ENCODE measurements at places on chromosomes 7 and 10.

GRCh38 chr10:102402512-102402896, 7.0 kb downstream of the NFKB2 start:
- no peak for DNase-seq

- DNase-seq, result peak; percentile 53
These were observed 6.3 kb downstream of the NAT16 start for GRCh38 chr7:101173752-101174244.

DNA sequence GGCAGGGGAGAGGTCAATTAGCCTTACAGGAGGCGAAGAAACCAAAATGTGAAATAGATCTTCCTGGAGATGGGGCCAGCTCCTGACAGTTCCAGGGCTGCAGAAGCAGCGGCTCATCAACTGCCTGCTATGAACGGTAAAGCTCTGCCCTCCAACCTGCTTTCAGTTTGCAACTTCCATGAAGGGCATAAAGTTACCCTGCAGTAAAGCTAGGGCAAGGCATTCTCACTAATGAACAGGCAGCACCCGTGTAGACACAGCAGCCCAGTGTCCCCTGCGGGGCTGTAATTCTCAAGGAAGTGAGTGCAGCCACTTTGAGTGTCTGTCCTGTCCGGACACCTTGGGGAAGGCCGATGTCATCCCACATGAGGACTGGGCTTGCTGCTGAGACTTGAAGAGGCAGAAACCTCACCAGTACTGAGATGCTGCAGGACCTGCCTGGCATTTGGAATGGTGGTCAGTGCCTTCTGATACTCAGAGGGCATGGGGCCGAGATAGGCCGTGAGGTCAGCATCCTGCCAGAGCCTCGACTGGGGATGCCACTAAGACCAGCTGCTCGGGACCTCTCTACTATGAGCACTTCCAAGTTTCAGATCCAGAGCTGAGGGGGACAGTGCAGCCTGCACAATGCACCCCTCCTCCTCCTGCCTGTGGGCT, 26.1 kb upstream of the C10orf53 start:
- DNase-seq, result no peak

DNA sequence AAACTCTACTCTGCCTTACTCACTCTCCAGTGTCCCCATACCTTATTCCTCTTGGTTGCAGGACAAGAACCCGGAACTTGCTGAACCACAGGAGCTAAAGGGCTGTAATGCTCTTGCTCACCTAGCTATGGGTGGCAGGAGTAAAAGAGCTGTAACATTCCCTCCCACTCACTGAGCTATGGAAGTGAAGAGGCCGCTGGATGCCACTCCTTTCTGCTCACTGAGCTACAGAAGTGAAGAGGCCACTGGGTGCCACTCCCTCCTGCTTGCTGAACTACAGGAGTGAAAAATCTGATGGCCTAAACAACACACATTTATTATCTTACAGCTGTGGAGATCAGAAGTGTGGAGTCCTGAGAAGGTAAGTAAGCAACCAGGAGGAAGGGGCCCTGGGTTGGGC, 17.5 kb downstream of the MRPS24 start:
- no peak for DNase-seq

GRCh38 chr10:13349463-13350274, 1.6 kb upstream of the SEPHS1 start:
- DNase-seq, result no peak

- DNase-seq, result no peak
These were observed 68.8 kb downstream of the NRP1 start for GRCh38 chr10:33265621-33266020.

DNA sequence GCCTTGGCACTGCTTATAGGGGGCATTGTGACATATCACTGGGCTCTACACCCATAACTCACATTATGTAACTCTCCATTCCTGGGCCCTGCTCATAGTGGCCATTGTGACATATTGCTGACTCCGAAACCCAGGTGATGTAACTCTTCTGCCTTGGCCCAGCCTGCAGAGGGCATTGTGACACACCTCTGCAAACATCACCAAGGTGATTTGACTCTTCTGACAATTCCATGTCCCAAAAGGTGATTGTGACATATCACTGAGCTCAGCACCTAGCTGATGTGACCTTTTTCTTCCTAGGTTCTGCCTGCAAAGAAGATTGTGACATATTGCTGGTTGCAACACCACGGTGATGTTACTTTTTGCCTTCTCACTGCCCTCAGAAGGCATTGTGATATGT, 36.5 kb upstream of the ZNF680 start:
- DNase-seq, result no peak

DNA sequence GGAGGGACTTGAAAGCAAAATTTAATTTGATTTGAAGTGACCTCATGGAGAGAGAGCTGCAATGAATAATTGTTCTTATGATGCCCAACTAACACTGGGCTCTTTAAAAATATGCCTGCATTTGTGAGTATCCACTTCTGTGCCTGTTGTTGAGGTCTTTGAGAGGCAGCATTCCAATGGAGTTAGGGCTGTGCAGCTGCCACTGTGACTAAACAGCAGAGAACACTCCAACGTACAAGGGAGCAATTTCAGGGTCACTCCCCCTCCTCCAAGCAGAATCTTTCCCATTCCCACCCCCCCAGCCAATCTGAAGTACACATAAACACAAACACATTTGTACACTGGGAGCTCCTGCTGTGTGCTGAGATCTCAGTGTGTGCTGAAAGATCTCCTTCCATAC, 28.0 kb upstream of the GSAP start:
- no peak for DNase-seq

GRCh38 chr7:121336579-121336978, 7.8 kb downstream of the WNT16 start:
- DNase-seq, result no peak

- DNase-seq, result no peak
These were observed 345.3 kb downstream of the CXCL12 start for GRCh38 chr10:44039599-44039998.

DNA sequence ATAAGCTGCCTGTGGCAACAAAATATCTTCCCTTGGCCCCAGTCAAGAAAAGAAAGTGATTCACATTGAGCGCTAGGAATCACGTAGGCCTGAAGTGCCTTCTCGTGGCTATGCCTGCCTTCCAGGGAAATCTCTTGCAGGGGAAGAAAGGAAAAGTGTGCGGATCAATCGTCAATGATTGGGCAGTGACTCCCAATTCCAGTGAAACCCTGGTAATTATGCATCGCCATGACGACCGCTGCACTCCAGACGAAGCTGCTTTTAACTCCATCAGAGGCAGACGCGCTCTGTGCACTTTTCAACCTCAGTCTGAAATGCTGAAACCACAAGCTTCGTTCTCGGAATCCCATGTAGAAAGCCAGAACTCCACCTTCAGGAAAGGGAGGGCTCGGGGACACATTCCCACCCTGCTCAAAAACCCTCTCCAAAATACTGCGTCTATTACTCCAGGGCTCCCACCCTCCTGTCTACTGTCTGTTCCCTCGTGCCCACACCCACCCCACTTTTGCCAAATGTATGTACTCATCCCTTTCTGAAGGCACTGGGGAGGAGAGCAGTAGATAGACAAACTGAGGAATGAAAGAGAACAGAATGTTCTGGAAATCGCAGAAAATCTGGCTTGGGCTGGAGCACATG, 24.2 kb upstream of the PRKAG2 start:
- no peak for DNase-seq

GRCh38 chr7:10908600-10908999, 65.1 kb upstream of the PHF14 start:
- no peak for DNase-seq

DNA sequence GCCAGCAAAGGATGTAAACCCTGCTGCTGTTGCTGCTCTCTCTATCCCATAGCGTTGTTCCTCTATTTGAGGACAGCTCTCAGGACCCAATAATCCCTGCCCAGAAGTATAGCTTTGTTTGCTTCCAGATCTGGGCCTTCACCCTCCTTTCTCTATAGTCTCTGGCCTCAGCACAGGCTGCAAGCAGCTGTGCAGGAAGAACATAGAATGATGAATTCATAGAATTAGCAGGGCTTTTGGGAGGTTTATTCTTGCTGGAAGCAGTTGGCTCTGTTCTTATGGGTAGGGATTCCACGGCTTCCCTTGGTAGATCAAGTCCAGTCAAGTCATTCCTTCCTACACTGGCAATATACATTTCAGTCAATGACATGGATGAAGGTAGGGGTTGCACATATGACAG, 354.7 kb downstream of the HPSE2 start:
- no peak for DNase-seq

DNA sequence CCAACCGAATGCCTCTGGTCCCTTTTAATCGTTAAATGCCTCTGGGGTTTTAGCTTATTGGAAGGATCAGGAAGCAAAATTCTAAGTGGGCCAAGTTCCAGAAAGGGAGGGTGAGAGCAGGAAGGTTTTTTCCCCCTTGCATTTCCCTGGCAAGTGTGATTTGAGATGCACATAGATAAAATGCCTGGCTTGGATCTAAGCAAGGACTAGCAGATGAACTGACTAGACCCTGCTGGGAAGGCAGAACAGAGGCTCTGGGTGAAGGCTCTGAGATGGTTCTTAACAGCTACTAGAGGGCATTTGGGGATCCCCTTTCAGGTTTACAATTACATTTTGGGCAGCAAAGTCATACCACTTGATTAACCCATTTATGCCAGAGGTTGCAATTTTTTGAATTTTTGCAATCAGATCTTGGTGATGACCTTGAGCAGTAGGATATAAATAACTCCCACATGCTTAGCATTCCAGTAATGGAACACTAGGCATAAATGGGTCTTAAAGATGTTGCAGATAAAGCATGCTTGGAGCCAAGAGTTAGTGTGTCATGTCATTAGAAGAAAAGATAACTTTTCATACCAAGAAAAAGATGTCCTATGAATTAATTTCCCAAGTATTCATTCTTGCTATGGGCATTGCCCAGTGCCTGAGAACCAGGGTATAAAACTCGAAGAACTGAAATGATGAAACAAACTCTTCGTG, 205.9 kb downstream of the SEC23IP start:
- no peak for DNase-seq

GRCh38 chr10:122550427-122550826, 10.1 kb upstream of the DMBT1 start:
- no peak for DNase-seq

- DNase-seq, result no peak
These were observed 16.8 kb downstream of the CPEB3 start for GRCh38 chr10:92274071-92274470.

DNA sequence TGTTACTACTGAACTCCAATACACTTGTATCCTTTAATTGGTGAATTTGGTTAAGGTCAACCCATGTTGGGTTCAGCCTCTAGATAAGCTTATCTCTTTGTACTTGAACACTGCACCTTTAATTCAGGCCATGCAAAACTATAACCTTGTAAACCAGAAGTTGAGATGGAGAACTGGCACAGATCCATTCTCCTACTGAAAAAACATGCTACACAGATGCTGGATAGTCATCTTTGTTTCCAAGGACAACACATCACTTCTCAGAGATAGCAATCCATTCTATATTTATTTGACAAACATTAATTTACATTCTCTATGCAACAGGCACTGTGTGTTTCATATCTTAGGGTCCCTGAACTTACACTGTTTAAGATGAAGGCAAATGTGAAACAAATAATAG, 2.9 kb upstream of the CDK14 start:
- DNase-seq, result no peak

GRCh38 chr10:63415640-63416244, 50.0 kb downstream of the JMJD1C start:
- no peak for DNase-seq

- DNase-seq, result no peak
These were observed 114.7 kb downstream of the EXOC4 start for GRCh38 chr7:133367561-133367960.

- DNase-seq, result no peak
These were observed 112.6 kb downstream of the AOAH start for GRCh38 chr7:36611703-36612102.

DNA sequence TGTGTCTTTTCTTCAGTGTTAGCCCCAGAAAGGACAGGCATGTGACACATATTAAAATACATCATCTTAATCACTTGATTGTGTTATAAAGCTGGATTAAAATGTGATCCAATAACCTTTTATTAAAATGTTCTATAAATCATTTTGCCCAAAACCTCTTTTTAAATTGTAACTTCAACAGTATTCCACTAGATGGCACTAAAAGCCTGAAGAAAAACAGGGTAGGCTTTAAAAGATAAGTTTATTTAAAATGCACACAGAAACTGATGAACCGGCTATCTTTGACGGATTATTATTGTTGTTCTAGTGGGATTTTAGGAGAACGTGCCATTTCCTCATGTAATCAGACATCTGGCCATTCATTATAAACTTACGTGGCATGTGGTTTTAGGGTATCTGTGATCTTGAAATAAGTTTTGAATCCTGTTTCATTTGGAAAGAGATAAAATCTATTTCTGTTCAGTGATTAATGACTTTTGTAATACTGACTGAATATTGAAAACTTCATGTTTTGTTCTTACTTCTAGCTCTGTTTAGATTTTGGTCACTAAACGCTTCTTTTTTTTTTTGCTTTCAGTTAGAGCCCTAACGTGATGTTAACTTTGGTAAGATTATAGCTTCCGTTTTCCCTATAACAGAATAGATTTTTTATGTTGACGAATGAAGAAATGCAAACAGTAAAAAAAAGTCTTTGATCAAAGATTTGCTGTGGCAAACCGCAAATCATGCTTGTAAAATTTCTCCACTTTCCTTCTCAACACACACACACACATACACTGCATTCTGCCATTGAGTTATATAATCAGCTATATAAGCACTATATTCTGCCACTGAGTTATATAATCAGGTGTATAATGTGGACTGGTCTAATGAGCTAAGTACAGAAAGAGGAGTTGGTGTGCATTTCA, 13.6 kb downstream of the VPS50 start:
- no peak for DNase-seq

DNA sequence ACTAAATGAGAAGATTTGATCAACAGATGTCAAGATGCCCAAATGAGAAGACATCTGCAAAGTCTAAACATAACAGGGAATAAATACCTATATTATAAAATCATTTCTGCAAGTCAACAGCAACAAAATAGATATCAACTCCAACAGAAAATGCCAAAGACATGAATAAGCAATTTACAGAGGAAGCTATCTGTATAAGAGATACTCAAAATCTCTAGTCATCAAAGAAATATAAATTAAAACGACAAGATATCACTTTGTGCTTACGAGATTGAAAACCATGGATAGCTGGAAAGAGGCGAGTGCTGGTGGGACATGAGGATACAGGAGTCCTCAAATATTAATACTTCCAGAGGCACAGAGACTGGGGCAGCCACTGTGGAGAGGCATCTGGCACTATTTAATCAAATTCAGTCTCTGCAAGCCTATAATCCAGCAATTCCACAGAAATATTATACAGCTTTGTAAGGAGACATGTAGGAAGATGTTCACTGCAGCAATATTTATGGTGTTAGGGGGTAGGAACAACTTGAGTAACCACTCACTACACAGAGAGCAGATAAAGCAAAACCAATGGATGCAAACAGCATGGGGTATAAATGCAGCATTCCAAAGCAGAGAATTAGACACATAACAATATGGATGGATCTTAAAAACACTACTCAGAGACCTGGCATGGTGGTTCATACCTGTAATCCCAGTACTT, 4.8 kb downstream of the DNMBP start:
- no peak for DNase-seq

- DNase-seq, result peak; percentile 40
These were observed 13.3 kb downstream of the GPR37 start for GRCh38 chr7:124752310-124752709.
